ENCODE measurements at places on chromosomes 1 and 21.

- DNase-seq = no peak
Measured at GRCh38 chr1:109578947-109579443, 30.6 kb downstream of the GNAI3 start.

DNA sequence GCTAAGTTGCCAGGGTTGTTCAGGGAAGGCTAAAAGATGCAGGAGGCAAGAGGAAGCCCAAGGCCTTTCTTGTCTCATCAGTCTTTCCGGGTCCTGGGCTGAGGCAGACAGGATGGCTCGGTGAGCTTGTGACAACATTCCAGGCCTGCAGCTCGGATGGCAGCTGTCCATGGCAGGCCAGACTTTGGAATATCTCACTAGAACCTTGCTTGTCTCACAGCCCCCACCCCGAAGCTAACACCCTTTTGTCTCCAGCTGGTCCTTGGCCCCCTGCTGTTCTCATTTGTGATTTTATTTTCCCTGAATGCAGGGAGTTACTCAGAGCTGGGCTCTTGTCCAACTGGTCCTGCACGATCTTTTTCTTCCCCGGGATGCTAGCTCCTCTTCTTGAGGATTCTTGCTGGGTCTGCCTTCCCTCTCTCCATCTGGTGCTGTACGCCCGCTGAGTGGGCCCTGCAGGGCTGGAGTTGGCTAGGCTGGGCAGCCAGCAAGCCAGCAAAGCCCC is 477.2 kb upstream of the CAMK1G start:
- peak; percentile 96 for DNase-seq

DNA sequence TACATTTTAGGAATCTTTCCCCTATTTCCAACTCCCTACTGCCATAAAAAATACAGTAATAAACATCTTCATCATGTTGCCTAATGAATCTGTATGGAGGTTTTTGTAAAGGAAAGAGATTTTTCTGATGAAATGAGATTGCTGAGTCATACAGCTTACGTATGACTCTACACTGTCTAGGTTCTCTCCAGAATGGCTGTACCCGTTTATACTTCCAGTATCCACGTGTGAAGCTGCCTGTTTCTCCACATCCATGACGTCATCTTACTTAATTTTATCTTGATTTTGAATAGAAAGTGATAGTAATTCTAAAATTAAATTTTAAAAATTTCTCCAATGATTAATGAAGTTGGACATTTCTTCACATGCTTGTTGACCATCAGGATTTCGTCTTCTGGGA is 103.7 kb downstream of the COQ8A start:
- no peak for DNase-seq

- DNase-seq = no peak
Measured at GRCh38 chr1:150162862-150163706, 13.4 kb downstream of the PLEKHO1 start.

GRCh38 chr1:79006564-79006963 is at the start of gene ADGRL4:
Gene ADGRL4, minus strand, starts transcription at chr1:79006730. Its CDS starts 76 bp downstream, at chr1:79006654.
- no peak for DNase-seq

DNA sequence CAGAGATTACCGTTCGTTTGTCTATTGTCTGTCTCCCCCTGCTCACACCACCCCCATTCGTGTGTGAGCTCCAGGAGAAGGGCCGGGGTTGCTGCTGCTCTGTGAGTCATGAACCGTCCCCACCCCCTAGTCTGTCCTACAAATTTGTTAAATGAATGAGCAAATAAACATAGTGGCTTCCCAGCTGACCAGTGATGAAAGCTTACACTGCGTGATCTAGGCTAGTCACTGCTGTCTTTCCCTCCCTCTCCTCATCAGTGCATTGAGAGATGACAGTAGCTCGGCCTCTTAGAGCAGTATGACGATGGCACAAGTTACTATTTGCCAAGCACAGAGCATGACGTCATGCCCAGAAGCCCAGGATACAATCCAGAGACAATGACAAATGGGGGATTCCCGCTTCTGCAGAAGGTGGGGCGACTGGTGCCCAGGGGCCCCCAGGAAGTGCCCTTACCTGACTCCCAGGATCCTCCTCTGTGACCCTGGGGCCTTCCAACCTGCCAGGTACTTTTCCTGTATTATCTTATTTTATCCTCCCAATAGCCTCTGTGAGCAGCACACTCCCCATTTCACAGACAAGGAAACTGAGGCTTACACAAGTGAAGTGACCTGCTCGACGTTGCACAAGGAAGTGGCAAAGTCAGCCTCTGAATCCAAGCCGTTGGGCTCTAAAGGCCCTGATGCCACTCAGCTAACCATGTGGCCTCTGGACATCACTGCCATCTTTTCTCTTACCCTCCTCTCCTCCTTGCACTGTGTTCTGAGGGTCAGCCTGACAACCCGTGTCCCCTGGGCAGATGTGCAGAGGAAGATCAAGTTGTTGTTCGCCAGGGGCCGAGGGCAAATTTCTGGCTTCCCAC is 8.6 kb upstream of the EPHA2 start:
- DNase-seq = peak; percentile 73

DNA sequence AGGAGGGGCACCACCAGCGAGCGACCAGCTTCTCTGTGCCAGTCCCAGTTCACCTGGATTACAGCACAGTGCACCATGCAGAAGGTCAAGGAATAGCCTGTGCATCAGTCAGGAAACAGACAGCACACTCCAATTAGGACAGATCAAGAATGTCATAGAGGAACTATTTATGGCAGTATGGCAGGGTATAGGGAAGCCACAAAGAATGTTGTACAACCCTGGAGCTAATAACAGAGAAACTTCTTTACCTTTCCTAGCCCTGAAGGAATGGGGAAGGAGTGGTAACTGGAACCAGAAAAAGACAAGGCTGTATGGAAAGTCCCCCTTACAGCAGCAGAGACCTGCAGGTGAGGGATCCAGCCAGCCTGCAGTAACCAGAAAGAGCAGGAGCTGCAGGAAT is 87.8 kb upstream of the USP24 start:
- no peak for DNase-seq

DNA sequence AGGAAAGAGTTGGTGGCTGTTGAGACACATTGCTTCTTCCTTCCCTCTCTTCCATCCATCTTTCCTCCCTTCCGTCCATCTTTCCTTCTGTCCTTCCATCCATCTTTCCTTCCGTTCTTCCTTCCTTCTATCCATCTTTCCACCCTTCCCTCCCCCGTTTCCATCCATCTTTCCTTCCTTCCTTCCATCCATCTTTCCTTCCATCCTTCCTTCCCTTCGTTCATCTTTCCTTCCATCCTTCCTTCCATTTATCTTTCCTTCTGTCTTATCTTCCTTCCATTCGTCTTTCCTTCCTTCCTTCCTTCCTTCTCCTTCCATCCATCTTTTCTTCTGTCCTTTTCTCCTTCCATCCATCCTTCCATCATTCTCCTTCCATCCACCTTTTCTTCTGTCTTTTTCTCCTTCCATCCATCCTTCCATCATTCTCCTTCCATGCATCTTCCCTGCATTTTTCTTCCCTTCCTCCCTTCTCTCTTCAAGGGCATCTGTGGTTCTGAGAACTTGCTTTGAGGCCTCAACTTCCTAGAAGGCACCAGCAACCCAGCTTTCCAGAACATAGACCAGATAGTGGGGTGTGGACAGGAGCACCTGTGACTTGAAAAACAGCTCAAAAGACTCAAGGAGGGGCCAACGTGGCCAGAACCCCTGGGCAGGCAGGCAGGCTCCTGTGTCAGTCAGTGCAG is 48.9 kb upstream of the SELENON start:
- no peak for DNase-seq
